H7 (cell line): ENCODE measurements at places on chromosomes 3 and 15. TPM values are rescaled to one million over a fixed set of nuclear protein-coding genes. Genes with fewer than 3 reads are reported as not detected.

DNA sequence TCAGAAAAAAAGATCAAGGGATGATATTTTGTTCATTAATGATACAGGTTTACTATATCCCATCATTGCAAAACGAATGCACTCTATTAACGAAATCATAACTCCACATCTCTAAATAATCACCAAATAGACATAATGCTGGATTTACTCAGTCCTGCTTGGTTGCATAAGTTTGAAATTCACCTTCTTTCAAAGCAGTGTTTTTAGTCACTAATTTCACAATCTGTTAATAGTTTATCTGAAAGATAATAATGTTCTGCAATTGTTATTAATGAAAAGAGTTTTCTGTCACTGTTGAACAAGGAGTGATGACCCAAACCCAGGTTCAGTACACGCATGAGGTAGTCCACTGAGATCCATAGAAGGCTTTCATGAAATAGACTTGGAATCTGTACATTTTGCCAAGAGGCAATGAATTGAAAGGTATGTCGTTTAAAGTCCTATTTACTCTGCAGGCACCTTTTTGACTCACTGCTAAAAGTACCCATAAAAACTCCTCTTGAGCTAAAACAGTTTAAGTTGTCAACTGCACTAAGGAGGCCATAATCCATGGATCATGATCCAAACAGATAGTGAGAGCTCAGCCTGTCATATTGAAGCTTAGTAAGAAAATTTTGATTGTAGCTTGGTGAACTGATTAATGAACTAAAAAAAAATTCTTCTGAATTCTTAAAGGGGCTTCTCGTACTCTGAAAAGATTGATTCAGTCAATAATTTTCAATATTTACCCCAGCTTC, 75.6 kb upstream of the MBNL1 start:
- no peak for DNase-seq

GRCh38 chr3:13702286-13702685, 153.4 kb downstream of the FBLN2 start:
- no peak for DNase-seq

DNA sequence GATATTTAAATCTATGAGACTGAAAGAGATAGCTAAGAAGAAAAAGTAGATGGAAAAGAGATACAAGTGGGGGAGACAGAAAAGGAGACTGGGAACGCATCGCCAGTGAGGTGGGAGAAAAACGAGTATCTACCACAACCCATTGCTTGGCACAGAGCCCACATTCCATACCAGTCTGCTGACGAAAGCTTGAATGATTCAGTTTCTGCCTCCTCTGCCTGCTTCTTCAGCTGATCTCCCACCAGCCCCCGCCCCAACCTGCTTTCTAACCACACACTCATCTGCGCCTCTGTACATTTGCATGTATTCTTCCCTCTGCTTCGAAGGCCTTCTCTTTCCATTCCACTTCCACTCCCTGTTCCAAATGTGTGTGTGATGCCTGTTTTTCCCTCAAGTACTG, 188.1 kb downstream of the USP13 start:
- no peak for DNase-seq

IL17RD gene
- 31.6 and 33.4 TPM in 2 replicates for total RNA-seq

LTF gene
- not detected in 2 replicates for total RNA-seq

- peak; percentile 29 for DNase-seq
Observed at GRCh38 chr15:25501828-25502446, 63.1 kb upstream of the UBE3A start.

STARD9 gene
- total RNA-seq: 1.4 and 2.8 TPM in 2 replicates

- no peak for DNase-seq
Observed at GRCh38 chr3:180066598-180066997, 29.9 kb upstream of the PEX5L start.

UROC1 gene
- total RNA-seq: not detected in 2 replicates

TMCO5A gene
- total RNA-seq: not detected in 2 replicates

SCN11A gene
- 0.10 and 0.11 TPM in 2 replicates for total RNA-seq

DNA sequence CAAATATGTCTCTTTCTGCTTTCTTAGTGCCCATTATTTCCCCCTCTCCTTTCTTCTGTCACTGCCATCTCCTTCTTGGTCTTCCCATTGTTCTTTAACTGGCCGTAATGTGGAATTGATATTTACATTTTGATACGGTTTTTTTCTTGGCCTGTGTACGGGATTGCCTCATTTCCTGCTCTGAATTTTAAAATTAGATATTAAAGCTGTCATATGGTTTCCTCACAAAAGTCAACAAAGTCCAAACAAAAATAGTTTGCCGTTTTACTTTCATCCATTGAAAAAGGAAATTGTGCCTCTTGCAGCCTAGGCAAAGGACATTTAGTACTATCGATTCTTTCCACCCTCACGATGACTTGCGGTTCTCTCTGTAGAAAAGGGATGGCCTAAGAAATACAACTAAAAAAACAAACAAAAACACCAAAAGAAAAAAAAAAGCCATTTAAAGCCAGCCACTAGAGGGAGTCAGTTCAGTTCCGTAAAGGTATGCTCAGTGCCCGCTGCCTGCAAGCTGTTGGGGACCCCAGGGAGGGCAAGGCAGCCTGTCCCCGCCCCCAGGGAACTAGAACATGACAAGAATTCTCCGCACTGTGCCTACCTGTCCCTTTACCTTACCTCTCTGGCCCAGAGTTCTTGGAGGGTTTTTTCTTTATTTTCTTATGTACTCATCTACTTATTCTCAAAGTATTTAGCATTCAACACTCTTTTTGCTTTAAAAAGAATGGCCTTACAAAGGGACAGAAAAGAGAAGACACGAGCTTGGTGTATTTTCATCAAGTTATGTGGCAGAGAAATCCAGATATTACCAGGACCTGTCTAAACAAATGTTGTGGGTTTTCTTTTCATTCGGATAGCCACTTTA, 30.0 kb upstream of the NR2E3 start:
- DNase-seq: peak; percentile 88

DNA sequence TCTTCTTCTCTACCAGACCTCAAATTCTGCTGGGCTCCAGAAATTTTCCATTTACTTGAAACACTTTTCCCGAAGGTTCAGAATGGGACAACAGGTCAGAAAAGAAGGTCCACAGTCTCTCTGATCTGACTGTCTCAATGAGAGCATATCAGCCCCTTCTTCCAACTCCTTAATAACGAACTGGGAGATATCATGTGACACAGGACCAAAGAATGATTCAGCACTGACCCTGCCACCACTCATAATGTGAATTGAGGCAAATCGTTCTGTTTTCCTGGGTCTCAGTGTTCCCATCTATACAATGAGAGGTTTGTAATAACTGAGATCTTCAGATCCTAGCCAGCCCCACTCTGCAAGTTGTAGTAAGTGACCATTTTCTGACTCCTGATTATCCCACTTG, 500.5 kb downstream of the NTRK3 start:
- no peak for DNase-seq

- no peak for DNase-seq
Observed at GRCh38 chr3:140164922-140165590, 230.1 kb downstream of the CLSTN2 start.

DNA sequence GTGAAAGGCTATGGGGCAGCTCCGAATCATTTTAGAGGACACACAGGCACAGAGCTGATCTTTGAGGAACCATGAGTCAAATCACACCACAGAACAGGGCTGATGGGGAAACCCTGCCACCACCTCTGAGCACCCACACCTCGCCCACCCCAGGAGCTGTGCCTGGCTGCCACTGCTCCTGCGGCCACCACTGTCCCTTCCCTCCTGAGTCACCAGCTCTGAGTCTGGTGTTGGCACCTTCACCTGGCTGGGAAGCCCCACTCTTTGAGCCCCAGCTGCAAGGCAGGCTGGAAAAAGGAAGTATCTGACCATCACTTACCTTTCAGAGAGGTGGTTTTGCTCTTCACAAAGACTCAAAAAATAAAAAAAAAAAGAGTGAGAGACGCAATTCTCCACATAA, 63.6 kb upstream of the MEF2A start:
- no peak for DNase-seq

- DNase-seq: no peak
Observed at GRCh38 chr15:21267226-21267625, 173.1 kb downstream of the POTEB3 start.

- DNase-seq: no peak
Observed at GRCh38 chr15:52383100-52383588, 87.5 kb upstream of the MYO5C start.

CHL1 gene
- total RNA-seq: 0.28 TPM in 1 of 2 replicates, not detected in the other

DNA sequence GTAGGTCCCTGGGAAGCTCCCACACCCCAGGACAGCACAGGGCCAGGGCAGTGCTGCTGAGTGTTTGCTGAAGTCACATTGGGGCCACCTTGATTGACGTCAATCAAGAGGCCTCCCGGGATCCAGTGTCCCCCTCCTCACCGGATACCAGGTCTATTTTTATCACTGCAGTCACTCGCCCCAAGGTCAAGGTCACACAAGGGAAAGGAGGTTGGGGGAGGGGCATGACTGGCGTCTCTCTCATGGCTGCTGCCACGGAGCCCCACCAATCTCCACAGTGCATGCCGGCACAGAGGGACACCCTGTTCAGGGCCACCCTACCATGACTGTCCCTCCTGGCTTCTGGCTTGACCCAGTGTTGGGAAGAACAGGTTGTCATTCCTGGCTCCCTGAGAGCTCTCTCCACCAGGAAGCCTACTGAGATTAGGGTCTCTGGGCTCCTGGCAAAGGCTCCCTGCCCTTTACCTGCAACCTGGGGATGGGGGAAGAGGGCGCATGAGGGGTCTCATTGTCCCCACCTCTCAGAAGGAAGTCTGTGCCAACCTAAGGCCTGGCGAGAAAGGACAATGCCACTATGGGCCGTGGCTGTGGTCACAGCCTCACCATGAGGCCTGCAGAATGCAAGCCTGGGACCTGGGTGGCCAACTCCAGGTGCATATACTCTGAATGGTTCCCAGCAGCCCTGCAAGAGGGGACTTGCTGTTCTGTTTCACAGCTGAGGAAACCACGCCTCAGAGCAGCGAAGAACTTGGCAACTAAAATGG, 1.5 kb downstream of the MYL3 start:
- DNase-seq: no peak

GRCh38 chr15:23503576-23503975, 56.5 kb upstream of the GOLGA6L2 start:
- no peak for DNase-seq

- DNase-seq: no peak
Observed at GRCh38 chr3:153052096-153052460, 109.9 kb upstream of the RAP2B start.

- DNase-seq: peak; percentile 35
Observed at GRCh38 chr3:171867981-171868380, 24.8 kb downstream of the TMEM212 start.

- no peak for DNase-seq
Observed at GRCh38 chr15:93290618-93290946, 201.6 kb upstream of the RGMA start.

HRG gene
- total RNA-seq: 0.14 TPM in 1 of 2 replicates, not detected in the other

DNA sequence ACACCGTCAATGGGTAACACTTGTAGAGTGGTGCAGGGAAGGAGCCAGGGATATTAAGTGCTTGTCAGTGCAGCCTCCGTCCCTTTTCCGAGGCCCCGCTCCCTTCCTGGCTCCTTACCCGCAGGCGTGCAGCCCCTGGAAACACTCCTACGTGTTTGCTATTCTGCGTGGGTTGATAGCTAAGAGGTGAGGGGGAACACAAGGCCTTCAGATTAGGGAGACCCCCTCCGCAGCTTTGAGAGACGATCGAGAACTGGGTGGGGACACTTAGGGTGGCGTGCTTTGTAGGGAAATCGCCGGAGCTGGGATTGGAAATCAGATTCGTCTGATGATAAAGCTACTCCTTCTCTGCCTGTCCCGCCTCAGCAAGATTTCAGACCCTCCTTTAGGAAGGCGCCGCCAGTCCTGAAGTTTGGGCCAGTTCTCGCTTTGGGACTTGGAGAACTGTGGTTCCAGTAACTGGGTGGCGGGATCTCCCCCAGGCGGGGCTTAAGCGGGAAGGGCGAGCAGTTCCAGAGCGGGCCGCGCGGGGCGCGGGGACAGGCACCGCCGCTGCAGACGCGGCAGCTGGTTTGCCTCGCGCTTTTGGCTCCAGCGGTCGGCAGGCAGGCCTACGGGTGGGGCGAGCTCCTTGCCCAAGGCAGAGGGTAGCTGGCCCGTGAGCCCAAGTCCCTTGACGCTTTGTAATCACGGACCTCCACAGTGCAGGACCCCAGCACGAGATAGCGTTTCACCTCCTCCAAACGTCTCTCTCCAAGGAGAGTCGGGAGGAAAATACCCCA, 8.0 kb upstream of the FAM107A start:
- DNase-seq: peak; percentile 94

- DNase-seq: no peak
Observed at GRCh38 chr3:33829720-33830119, 31.3 kb downstream of the PDCD6IP start.

KNG1 gene
- total RNA-seq: not detected in 2 replicates

IL1RAP gene
- total RNA-seq: 3.7 and 6.5 TPM in 2 replicates
